ENCODE measurements at places on chromosomes 4 and X.

- no peak for DNase-seq
These were observed 3.3 kb downstream of the XPNPEP2 start for GRCh38 chrX:129741880-129742758.

GRCh38 chr4:31748382-31748781, 1028.2 kb downstream of the PCDH7 start:
- DNase-seq: no peak

DNA sequence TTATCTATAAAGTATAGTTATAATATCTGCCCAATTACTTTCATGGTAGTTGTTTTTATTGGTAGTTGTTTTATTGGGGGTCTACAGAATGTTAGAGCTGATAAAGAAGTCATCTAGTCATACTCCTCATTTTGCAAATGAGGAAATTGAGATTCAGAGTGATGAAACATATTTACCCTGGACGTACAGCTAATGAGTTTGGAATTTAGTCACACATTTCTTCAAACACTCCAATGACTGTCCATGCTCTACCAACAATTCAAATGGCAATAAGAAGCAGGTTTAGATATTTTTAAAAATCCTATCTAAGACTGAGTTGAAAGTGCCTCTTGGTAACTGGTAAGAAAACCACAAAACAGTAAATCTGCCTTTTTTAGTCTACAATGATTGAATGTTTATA, 98.2 kb downstream of the MAGEC1 start:
- no peak for DNase-seq

DNA sequence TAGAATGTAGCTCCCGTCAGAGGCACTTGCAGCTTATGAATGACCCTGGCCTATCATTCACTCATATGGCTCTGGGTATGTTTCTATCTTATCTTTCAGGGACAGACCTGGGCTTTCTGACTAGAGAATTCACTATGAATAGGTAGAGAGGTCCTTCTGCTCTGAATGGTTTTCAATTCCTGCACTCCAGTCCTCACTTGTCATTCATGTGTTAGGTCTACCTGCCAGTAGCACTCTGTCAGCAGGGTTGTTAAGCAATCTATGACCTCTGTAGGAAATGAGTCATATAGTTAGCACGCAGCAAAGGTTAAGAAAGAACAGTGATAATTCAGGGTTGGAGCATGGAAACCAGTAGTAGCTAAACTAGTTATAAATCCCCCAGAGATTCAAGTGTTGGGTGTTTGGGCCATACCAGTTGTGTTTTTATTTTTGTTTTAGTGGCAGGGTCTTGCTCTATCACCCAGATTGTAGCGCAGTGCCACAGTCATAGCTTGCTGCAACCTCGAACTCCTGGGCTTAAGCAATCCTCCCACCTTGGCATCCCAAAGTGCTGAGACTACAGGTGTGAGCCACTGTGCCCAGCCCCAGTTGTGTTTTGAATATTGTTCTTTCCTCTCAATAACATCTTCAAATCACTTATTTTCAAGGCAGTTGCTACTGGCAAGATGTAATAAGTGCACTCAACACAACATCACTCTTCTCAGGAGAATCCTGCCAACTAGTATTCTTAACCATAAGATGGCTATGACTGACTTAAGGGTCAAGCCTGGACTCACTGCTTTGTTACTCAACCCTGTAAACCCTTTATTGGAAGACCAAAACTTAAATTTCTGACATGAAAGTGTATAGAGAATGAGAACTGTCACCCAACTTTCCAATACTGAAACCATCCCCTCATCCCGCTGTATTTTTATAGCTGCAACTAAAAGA, 25.1 kb downstream of the ARL13A start:
- DNase-seq: no peak

DNA sequence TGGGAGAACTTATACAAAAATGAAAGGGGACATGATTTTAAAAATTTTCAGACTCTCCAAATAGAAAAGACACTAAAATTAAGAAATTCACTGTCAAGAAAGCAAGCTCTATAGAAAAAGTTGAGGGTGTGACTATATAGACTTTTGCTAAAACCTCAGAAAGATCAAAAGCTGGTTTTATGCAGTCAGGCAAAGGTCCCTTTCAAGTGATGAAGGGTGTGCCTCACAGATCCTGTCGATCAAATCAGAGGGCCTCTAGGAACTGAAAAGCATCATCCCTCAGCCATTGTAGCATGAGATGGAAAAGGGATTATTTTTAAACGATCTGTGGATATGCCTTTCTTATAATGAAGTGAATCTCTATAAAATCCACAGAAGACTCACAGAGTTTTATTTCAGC, 116.5 kb downstream of the FAM13A start:
- DNase-seq: no peak

GRCh38 chr4:128606173-128606572, 203.3 kb upstream of the JADE1 start:
- DNase-seq: no peak

GRCh38 chr4:187090401-187090800, 366.7 kb upstream of the FAT1 start:
- DNase-seq: no peak

DNA sequence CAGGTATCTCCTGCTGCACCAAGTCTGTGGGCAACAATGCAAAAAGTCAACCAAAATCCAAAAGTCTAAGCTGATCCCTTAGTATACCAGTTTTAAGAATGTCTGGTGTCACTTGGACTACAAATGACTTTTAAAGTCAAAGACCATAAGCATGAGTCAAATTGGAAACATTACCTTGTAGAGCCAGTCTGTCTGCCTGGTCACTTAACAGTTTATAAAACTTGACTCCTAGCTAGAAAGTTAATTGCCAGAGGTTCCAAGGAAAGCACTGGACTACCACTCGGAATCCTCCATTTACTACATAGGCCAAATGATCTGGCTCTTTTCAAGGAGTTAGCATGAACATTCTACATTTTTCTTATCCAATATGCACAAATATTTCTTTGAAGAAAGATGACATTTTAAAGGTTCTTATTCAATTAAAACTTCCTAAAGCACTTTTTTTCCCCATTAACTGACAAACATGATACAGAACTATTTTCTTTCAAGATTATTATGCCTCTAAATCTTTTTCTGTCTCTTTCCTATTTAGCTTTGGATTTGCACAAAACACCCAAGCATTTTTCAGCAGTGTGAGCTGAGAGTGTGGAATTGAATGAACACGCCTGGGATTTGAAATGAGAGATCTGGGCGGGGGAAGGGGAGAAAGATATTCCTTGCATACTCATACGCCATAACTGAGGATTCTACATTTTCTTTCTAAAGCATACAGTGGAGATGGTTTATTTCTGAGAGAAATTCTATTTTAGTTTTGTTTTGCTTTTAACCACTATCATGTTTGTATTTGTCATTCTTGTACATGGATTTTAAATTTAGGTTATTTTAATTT, 188.4 kb downstream of the SHROOM3 start:
- DNase-seq: no peak

Data from amygdala (tissue), 56 donors.